Fibroblast of villous mesenchyme (primary cell): ENCODE measurements at places on chromosomes 4 and X. TPM values are rescaled to one million over a fixed set of nuclear protein-coding genes. Genes with fewer than 3 reads are reported as not detected.

Gene ADH4
- not detected in 2 replicates for total RNA-seq

Gene GPR82
- total RNA-seq: under 0.01 TPM in 1 of 2 replicates, not detected in the other

Gene FGF13
- total RNA-seq: under 0.01 TPM in 1 of 2 replicates, not detected in the other

Gene CCNA2
- total RNA-seq: 27.1 and 54.0 TPM in 2 replicates

Gene SH3RF1
- 29.3 and 41.9 TPM in 2 replicates for total RNA-seq

Gene HSFX1
- 0.43 and 0.64 TPM in 2 replicates for total RNA-seq

Gene CXCR3
- total RNA-seq: not detected in 2 replicates

Gene S100G
- total RNA-seq: not detected in 2 replicates

Gene TNMD
- total RNA-seq: not detected in 2 replicates

Gene BMX
- under 0.01 TPM in 1 of 2 replicates, not detected in the other for total RNA-seq

Gene CENPE
- total RNA-seq: 15.5 and 19.9 TPM in 2 replicates

Gene PNMA6A
- total RNA-seq: 0.32 and 0.43 TPM in 2 replicates

Gene BEX5
- total RNA-seq: not detected in 2 replicates

Gene XPNPEP2
- under 0.01 TPM in 1 of 2 replicates, not detected in the other for total RNA-seq

Gene DMRTC1
- total RNA-seq: not detected in 2 replicates

Gene NAT8L
- under 0.01 TPM in 2 replicates for total RNA-seq
